ENCODE measurements at places on chromosomes 12 and 14.

DNA sequence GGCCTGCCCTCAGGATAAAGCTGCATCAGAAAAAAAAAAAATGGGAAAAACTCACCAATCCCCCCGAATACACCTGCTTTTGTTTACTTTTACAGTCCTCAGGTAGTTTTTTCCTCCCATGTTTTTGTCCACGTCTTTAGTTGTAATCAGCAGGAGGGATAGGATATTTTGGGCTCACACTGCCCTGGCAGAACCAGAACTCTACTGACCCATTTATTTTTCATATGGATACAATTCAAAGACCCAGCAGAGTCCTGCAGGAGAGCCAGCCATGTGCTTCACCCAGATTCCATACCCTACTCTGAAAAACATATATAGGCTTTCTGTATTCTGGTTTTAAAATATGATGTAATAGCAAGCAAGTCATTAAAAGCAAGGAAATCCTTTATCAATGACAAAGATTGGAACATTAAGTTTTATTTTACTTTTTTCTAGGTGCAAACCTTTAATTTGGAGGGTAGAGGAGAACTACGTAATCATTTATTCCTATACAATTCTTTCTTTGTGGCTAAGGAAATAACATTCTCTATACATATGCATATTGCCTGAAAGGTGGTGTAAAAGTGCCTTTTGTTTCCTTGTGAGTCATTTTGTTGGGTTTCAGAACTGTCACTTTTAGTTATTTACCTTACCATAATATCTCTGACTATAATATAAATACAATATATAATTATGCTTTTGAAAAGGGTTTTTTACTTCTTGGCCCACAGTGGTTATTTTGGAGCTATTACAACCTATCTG, 19.1 kb downstream of the DACT1 start:
- DNase-seq: no peak

DNA sequence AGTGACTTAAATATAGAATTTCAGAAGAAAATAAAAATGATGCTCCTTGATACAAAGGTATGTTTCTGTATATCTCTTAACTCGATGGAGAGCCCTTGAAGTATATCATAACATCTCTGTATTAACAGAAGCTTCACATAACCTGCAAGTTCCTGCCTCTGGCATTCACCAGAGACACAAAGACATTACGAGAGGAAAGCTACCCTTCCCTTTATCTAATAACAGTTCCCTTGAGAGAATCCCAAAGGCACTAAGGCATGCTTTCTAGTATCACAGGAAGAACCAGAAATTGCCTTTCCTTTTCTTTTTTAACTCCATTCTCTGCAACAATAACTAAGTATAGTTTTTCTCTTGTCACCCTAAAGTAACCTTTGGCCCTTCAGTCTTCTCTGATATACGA, 164.5 kb downstream of the MGAT4C start:
- DNase-seq: no peak

- no peak for DNase-seq
Measured at GRCh38 chr14:50808053-50808452, 22.9 kb downstream of the NIN start.

DNA sequence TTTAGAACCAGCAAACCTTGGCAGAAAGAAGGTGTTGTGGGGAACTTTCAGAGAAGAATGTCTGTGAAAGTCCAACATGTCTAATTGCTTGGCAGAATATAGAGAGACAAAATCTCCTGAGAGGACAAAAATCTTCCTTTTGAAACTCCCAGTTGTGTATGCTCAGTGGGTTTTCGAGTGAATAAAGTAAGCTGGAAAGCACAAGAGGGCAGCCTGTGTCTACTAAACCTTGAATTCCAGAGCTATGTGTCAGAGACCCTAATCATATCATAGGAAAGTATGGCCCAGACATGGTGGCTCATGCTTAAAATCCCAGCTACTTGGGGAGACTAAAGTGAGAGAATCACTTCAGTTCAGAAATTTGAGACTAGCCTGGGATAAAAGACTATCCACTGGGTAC, 661.2 kb downstream of the SLC16A7 start:
- no peak for DNase-seq

DNA sequence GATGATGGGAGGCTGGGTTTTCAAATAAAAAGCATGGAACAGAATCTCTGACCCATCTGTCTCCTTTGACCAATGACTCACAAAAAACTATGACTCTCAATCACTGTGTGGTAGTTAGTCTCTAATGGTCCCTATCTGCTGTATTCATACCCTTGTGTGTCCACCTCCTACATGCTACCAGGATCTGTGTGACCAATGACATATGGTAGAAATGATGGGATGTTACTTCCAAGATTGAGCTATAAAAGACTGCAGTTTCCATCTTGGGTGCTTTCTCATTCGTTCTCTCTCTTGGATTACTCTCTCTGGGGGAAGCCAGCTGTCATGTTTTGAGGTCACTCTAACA, 144.7 kb upstream of the BTG1 start:
- DNase-seq: no peak

GRCh38 chr12:105977652-105978051, 161.1 kb downstream of the NUAK1 start:
- no peak for DNase-seq

- DNase-seq: no peak
Measured at GRCh38 chr12:4202487-4202886, 71.1 kb upstream of the CCND2 start.
